ENCODE measurements at places on chromosomes 5 and 9.
A peak's percentile ranks its signal among the peaks of the same experiment; 100 is the strongest.

DNA sequence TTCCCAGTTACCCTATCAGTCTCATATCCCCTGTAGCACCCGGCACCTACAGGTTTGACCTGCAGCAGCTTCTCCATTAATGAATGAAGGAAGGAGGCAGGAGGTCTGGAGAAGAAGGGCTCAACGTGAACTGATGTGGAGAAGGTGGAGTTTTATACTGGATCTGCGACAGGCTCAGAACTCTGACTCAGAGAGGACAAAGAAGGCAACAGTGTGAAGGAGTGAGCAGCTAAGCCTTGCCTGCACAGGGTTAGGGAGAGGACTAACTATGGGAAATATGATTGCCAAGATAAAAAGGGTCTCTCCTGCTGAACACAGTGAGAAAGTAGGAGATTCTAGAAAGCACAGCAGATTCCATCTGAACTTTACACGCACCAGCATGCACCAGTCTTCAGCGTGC lies 23.6 kb downstream of the RASEF start:
- DNase-seq, result no peak

- DNase-seq, result no peak
Observed at GRCh38 chr9:125700791-125701190, 6.2 kb downstream of the MAPKAP1 start.

DNA sequence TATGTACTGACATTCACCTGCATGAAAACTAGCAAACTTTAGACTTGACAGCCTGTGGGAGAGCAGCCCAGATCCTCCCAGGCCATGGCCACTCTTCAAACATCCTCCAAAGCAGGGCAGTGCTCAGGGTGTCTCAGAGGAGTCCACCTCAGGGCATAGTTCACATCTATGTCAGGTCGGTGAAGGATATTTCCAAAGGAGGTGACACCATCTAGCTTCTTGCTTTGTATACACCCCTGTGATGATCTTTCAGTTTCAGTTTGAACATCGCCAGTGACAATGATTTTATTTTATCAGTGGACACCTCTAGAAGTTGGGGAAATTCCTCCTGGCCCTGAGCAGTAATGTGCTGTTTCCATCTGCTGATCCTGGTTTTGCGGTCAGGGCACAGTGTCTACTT lies 20.1 kb downstream of the CDK20 start:
- no peak for DNase-seq

GRCh38 chr5:17184588-17184987 lies 32.8 kb upstream of the BASP1 start:
- no peak for DNase-seq

DNA sequence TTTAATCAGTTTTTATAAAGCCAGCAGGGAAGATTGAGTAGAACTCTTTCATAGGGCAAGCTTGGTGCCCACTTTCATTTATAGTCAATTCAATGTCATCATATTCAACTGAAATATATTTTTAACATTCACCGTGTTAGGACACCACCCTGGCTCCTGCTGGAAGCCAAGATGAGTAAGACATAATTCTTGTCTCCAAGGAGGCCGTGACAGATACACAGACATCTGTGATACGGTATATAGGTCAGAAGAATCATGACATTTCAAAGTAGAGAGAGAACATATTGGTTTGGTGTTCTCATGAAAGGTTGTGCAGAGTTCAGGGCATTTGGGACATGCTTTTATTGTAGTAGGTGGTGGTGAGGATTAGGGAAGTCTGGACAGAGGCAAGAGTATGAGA lies 120.1 kb downstream of the CMYA5 start:
- no peak for DNase-seq

- DNase-seq, result no peak
Observed at GRCh38 chr9:131397100-131397790, 3.4 kb downstream of the PRRC2B start.

DNA sequence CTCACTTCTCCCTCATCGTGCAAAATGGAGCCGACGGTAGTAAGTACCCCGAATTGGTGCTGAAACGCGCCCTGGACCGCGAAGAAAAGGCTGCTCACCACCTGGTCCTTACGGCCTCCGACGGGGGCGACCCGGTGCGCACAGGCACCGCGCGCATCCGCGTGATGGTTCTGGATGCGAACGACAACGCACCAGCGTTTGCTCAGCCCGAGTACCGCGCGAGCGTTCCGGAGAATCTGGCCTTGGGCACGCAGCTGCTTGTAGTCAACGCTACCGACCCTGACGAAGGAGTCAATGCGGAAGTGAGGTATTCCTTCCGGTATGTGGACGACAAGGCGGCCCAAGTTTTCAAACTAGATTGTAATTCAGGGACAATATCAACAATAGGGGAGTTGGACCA lies 979 bp downstream of the PCDHGA12 start:
- no peak for DNase-seq

DNA sequence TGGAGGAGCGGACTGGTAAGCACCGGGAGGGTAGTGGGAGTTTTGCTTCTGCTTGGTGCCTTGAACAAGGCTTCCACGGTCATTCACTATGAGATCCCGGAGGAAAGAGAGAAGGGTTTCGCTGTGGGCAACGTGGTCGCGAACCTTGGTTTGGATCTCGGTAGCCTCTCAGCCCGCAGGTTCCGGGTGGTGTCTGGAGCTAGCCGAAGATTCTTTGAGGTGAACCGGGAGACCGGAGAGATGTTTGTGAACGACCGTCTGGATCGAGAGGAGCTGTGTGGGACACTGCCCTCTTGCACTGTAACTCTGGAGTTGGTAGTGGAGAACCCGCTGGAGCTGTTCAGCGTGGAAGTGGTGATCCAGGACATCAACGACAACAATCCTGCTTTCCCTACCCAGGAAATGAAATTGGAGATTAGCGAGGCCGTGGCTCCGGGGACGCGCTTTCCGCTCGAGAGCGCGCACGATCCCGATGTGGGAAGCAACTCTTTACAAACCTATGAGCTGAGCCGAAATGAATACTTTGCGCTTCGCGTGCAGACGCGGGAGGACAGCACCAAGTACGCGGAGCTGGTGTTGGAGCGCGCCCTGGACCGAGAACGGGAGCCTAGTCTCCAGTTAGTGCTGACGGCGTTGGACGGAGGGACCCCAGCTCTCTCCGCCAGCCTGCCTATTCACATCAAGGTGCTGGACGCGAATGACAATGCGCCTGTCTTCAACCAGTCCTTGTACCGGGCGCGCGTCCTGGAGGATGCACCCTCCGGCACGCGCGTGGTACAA lies 556 bp downstream of the PCDHGC3 start:
- peak; percentile 76 for DNase-seq

DNA sequence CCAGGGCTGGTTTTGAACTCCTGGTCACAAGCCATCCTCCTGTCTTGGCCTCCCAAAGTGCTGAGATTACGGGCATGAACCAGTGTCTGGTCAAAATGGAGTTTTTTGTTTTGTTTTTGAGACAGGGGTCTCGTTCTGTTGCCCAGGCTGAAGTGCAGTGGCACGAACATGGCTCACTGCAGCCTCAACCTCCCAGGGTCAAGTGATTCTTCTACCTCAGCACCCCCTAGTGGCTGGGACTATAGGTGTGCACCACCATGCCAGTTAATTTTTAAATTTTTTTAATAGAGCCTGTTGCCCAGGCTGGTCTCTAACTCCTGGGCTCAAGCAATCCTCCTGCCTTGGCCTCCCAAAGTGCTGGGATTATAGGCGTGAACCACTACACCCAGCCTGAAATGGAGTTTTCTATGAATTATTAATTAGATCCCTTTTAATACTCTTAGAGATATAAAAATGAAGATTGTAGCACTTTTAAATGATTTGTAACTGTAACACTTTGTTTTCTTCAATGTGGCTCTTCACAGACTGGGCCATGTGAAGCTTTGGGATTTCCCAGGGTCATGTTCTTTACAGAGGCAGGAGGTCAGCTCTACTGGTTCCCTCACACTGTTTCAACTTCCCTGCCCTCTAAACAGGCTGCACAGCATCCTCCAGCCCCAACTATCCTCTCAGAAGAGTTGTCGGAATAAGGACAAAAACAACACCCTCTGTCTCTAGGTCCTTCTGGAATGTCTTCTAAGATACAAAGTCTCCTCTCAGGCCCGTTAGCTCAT lies 32.7 kb upstream of the SPARC start:
- no peak for DNase-seq

DNA sequence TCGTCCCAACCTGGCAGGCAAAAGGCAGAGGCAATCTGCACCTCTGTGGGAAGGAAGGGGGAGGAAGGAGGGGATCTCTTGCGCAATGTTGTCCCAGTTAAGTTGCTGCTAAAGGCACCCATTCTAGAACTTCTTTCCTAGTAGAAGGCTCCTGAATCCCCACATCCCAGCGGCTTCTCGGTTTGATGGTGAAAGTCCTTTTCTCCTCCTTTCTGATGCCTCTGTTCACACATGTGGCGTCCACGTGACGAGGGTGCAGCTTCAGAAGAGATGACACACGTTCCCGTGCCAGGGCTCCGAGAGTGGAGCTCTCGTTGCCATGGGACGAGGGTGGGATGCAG lies 96.9 kb upstream of the FCN2 start:
- DNase-seq, result no peak

DNA sequence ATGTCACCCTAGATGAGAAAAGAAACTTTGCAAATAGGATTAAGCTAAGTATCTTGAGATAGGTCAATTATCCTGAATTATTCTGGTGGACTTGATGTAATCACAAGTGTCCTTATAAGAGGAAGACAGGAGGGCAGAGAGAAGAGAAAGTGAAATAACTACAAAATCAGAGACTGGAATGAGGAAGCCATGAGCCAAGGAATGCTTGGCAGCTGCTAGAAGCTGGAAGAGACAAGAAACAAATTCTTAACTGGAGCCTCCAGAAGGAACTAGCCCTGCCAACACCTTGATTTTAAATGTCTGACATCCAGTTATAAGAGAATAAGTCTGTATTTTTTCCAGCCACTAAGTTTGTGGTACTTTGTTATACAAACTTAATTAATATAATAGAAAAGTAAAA lies 480.0 kb downstream of the NR2F1-AS1 start:
- no peak for DNase-seq

DNA sequence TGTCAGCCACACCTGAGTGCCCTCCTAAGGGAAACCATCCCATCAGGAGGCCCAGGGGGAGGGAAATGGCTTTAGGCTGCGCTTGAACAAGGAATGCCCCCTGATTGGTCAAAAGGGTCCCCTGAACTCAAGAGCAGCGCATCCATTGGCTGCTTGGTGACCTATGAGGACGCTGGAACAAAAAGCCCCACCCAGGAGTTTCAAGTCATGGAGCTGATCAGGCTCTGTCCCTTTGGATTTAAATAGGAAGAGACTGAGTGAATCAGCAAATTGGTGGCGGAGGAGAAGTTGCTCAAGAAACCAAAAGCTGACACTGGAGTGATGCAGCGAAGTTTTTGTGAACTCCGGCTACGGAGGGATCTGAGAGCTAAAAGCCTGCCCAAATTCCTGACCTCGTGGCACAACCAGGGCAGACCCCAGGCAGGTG lies 66.7 kb downstream of the SMIM23 start:
- DNase-seq, result no peak

DNA sequence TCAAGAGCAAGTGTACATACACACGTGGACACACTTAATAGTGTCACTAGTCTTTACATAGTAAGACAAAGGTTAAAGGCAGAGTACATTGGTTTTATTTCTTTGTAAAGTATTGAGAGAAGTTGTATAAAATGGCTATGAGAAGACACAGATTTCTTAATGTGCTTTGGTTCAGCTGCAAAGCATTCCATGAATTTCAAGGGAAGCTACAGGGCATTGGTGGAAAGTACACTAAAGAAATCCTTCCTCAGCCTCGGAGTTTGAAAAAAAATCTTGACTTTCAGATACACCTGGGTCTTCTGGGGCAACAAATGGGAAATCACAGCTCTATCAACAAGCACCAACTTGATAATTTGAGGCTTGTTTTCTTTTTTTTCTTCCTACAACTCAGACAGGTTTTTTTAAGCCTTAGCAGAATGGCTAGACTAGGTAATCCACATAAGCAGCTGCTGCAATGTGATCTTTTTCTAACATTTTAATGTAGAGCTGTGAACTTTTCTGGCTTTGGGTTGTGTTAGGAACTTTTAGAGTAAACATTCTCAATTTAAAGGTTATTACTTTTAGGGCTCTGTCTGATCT lies 140.4 kb upstream of the FST start:
- DNase-seq, result no peak

GRCh38 chr9:73146111-73146815 lies 5.4 kb upstream of the ANXA1 start:
- peak; percentile 82 for DNase-seq

GRCh38 chr5:59560553-59560952 lies 333.0 kb downstream of the PDE4D start:
- no peak for DNase-seq

DNA sequence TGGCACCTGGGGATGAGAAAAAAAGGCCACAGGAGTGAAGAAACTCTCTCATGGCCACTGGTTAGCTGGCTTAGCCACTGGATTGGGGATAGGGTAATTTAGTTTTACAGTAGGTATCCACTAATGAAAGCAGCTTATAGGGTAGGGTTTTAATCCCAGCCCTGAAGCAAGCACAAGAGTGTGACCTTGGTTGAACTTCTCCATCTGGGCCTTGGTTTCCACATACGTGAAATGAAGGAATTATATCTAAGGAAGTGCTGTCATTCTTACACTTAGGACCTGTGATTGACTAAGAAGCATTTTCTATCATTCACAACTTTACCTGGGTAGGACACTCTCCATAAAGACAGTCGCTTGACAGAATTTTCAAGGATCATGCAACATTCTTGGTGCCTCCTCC lies 49.6 kb downstream of the FAT2 start:
- DNase-seq, result no peak

DNA sequence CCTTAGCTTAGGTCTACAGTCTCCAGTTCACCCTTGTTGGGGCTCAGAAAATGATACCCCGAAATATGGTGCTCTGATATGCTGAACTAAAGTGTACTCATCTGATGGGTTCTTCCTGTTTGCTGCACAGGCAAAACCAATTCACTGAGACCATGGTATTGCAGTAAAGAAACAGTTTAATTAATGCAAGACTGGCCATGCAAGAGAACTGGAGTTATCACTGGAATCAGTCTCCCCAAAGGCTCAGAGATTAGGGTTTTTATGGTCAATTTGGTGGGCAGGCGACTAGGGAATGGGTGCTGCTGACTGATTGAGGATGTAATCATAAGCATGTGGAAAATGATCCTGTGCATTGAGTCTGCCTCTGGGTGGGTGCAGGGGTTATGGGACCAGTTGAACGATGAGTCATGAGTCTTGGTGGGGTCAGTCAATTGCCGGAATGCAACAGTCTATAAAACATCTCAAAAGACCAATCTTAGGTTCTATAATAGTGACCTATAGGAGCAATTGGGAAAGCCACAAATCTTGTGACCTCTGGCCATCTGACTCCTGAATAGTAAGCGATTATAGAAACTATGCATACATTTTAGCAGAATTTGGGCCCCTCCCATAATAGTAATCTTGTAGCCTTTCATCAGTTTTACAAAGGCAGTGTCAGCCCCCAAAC lies 113.0 kb upstream of the ANKRD55 start:
- no peak for DNase-seq

- no peak for DNase-seq
Observed at GRCh38 chr5:158492841-158493242, 606.9 kb downstream of the EBF1 start.

DNA sequence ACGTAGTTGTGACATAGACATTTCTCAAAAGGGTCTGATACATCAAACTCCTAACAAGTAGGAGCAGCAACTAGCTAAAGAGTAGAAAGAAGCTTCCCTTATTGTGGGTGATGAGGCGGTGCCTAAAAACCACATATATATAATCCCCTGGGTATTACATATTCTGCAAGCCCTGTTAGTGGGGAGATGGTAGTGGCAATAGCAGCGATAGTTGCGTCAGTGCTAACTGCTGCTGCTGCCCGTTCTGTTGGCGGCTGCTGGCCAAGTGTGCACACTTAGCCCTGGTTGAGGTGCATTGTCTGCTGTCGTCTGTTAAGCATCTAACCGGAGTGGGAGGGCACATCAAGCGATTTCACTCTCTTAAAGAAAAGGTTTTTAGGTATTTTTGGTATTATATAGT lies 35.8 kb downstream of the VLDLR start:
- no peak for DNase-seq

- DNase-seq, result no peak
Observed at GRCh38 chr9:96459268-96460007, 9.5 kb downstream of the HABP4 start.

Measured in NCI-H526 (cell line).